ENCODE measurements at places on chromosomes 2 and 18.

- no peak for DNase-seq
Observed at GRCh38 chr2:68100189-68100588, 37.4 kb upstream of the C1D start.

DNA sequence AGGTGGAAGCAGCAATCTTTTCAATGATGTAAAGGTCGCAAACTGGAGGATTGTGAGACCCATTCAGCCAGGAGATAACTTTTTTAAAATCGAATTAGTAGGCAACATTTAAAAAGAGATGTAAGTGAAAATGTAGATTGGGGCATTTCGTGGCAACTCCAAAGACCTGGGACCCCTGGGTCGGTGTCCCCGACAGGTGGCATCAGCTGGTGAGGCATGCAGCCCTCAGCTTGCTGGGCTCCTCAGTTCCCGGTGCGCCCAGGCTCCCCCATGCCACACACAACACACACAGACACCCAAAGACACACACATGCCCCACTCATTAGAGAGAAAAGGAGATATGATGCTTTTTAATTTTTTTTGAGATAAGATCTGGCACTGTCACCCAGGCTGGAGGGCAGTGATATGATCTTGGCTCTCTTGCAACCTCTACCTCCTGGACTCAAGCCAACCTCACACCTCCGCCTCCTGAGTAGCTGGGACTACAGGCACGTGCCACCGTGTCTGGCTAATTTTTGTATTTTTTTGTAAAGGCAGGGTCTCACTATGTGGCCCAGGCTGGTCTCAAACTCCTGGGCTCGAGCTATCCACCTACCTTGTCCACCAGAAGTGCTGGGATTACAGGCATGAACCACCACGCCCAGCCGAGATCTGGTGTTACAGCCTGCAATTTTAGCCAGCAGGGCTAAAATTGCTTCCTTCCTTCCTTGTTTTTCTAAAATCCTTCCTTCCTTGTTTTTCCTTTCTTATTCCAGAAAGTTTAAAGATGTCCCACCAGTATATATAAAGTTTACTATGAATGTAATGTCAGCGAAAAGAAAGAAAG, 122.6 kb upstream of the EPAS1 start:
- no peak for DNase-seq

DNA sequence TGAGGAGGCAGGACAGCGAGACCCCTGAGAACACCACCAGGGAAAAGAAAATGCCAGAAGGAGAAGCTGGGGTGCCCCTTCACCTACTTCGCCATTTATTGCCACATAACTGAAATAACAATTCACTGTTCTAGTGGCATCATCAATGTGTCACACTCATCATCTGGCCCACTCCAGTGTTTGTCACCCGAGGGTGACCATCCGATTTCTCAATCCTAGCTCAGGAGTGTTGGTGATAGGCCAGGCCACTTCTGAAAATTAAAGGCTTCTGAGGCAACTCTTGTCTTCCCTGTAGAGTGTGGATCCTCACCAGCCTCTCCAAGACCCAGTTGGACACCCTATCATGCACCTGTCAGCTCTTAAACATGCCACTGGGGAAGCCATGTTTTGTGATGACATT, 62.9 kb upstream of the BZW1 start:
- no peak for DNase-seq

GRCh38 chr2:25960920-25961319, 21.4 kb downstream of the KIF3C start:
- no peak for DNase-seq

- no peak for DNase-seq
Observed at GRCh38 chr2:28276076-28276618, 116.5 kb upstream of the FOSL2 start.

Measured in stimulated activated naive CD4-positive, alpha-beta T cell (primary cell).